ACHN (cell line): ENCODE measurements at places on chromosomes 11 and 22.

GRCh38 chr11:93623179-93623578, 38.3 kb upstream of the CEP295 start:
- no peak for DNase-seq

DNA sequence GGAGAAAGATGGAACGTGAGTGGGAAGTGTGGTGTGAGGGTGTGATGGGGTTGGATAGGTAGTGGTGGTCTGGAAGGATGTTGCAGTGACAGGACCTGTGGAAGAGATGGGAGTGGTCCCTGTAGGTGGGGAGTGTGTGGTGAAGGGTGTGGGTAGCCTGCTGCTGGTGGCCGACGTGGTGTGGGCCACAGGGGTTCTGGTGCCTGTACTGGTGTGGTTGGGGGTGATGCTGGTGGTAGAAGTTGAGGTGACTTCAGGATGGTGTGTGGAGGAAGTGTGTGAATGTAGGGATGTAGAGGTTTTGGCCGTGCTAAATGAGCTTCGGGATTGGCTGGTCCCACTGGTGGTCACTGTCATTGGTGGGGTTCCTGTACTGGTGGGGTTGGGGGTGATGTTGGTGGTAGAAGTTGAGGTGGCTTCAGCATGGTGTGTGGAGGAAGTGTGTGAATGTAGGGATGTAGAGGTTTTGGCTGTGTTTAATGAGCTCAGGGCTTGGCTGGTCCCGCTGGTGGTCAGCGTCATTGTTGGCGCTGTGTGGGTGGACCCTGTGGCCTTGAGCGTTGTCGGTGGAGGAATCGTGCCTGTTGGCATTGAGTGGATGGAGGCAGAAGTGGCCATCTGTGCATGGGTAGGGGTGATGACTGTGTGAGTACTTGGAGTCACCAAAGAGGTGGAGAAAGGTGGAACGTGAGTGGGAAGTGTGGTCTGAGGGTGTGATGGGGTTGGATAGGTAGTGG, 19.1 kb downstream of the MUC6 start:
- no peak for DNase-seq

DNA sequence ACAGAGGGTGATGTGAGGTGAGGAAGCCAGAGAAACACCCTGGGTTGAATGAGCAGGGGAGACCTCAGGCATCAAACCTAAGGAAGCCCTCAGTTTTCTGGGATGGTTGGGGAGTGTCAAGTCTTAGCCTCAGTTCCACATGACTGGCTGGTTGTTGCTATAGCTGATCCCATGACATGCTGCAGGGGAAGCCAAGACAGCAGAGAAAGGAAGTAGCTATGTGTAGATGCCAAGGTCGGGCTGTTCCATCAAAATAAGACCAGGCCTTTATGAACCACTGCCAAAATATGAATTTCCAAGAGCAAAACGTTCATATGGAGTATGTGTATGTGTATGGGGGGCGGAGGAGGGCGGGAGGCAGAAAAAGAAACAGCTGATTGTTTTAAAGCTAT, 11.6 kb downstream of the CD59 start:
- peak; percentile 64 for DNase-seq

GRCh38 chr11:14645985-14646900, 2.6 kb downstream of the PDE3B start:
- DNase-seq = no peak
